ENCODE measurements at places on chromosomes 6 and 20. TPM values are rescaled to one million over a fixed set of nuclear protein-coding genes. Genes with fewer than 3 reads are reported as not detected.

Gene MUCL3
- total RNA-seq: not detected

Gene FOXA2
- total RNA-seq: 0.35 TPM

Gene CSNK2A1
- 119 TPM for total RNA-seq

Gene NFATC2
- total RNA-seq: not detected

Gene MCHR2
- not detected for total RNA-seq

Gene PRL
- total RNA-seq: not detected

Gene SYNJ2
- total RNA-seq: 35.5 TPM

Gene TRIM10
- not detected for total RNA-seq

Gene HS3ST5
- total RNA-seq: not detected

Gene MYMX
- not detected for total RNA-seq

Gene OSER1
- total RNA-seq: 67.5 TPM

Gene PI16
- total RNA-seq: not detected

Gene TAAR8
- total RNA-seq: not detected

Gene FBXO30
- total RNA-seq: 6.2 TPM

Gene CALHM4
- total RNA-seq: not detected

Gene B3GAT2
- total RNA-seq: not detected

Gene C6orf118
- total RNA-seq: not detected

Gene FAM217A
- not detected for total RNA-seq

Gene MARCKS
- total RNA-seq: 78.1 TPM

Gene PET117
- 12.0 TPM for total RNA-seq

Gene SLC35D3
- not detected for total RNA-seq

Gene MAD2L1BP
- total RNA-seq: 14.4 TPM

Gene FILIP1
- total RNA-seq: 0.03 TPM

Gene OVOL2
- not detected for total RNA-seq

Gene AVP
- not detected for total RNA-seq

Gene SMOC2
- total RNA-seq: 1.7 TPM

Gene ANKRD66
- not detected for total RNA-seq

Gene ITPR3
- 7.1 TPM for total RNA-seq

Gene EPHA7
- 7.0 TPM for total RNA-seq

Gene MAN1A1
- 29.6 TPM for total RNA-seq

Gene MYLK4
- not detected for total RNA-seq

Gene PKIB
- total RNA-seq: 0.89 TPM

Gene ECT2L
- total RNA-seq: not detected

Gene MYBL2
- total RNA-seq: 29.8 TPM

Gene GPR6
- not detected for total RNA-seq

Gene ZDHHC14
- total RNA-seq: 4.4 TPM

Gene ZSCAN16
- 1.7 TPM for total RNA-seq

Gene POU5F1
- total RNA-seq: 4.3 TPM

Gene MACROD2
- total RNA-seq: 0.66 TPM

Gene BPIFB4
- not detected for total RNA-seq

Gene PRDM1
- not detected for total RNA-seq

Gene AGER
- total RNA-seq: 1.4 TPM

Gene PPP1R14C
- 3.3 TPM for total RNA-seq

Gene RIMS1
- 17.4 TPM for total RNA-seq

Gene GGTLC1
- total RNA-seq: not detected

Gene TBC1D22B
- total RNA-seq: 4.4 TPM

Gene NPEPL1
- total RNA-seq: 44.7 TPM

Gene HFE
- 7.7 TPM for total RNA-seq

Gene IRAK1BP1
- 2.3 TPM for total RNA-seq

Gene SIGLEC1
- total RNA-seq: not detected

Gene LY6G6D
- not detected for total RNA-seq

Gene LY6G6F
- not detected for total RNA-seq

Gene C6orf136
- 3.2 TPM for total RNA-seq

Gene RCAN2
- total RNA-seq: 5.5 TPM

Gene TMEM74B
- total RNA-seq: not detected

Gene VIP
- not detected for total RNA-seq

Gene POM121L2
- not detected for total RNA-seq
